Trophoblast cell (in vitro differentiated cells and primary cell): ENCODE measurements at places on chromosomes 5 and 9.
A peak's percentile ranks its signal among the peaks of the same experiment; 100 is the strongest.

DNA sequence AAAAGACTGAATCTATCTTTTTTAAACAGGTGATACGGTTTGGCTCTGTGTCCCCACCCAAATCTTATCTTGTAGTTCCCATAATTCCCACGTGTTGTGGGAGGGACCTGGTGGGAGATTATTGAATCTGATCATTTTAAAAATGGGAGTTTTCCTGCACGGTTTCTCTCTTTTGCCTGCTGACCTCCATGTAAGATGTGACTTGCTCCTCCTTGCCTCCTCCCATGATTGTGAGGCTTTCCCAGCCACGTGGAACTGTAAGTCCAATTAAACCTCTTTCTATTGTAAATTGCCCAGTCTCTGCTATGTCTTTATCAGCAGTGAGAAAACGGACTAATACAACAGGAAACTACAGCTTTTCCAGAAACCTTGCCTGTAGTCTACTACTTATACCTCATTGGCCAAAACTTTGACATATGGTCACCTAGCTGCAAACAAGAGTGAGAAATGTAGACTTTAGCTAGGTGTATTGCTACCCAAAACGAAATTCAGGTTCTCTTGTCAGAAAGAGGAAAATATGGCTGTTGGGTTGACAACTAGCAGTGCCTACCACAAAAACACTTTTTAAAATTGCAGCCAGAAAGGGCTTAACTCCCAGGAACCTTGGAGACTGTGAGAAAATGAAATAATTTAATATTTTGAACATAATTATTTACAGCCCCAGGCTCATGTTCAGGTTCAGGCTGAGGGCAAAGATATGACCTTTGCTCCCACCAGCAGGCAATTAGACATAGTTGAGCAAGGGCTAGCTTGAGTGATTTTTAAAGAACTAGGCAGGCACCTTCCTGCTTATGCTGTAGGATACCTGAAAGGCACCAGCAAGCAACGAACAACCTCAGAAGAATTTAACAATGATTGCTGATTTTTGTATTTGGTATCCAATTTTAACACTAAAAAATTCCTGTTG is 7.4 kb upstream of the AGGF1 start:
- DNase-seq = no peak

- DNase-seq = no peak
Observed at GRCh38 chr5:169706758-169707450, 69.8 kb downstream of the DOCK2 start.

DNA sequence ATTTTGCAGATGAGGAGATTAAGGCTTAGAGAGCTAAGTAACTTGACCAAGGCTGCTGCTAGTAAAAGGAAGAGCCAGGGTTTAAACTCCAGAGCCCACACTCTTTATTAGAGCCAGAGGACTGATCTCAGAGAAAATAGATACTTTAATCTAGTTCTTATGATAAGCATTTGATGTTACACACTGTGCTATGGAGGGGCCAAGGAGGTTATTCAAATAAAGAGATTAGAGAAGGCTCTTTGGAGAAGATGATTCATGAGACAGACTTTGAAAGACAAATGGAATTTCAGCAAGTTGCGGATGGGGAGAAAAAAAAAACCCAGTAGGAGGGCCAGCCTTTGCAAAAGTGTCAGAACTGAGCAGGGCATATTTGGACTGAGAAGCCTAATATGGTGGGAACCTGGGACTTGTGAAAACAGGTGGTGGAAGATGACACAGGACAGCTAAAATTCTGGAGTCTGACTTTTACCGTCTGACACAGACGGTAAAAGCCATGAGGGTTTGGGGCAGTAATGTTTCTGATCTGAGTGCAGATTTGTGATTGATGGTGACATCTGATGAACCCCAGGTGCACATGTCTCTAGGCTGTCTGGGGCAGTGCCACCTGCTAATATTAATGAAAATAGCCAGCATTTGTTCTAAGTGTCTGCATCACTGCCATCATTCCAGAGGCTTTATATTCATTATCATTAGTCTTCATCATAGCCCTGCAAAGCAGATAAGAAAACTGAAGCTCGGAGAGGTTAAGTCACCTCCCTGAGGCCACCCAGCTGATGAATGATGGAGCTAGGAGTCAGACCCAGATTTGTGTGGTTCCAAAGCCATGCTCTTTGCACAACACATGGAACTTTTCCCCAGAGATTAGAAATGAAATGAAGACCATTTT is 65.3 kb upstream of the CXCL14 start:
- DNase-seq = peak; percentile 81

DNA sequence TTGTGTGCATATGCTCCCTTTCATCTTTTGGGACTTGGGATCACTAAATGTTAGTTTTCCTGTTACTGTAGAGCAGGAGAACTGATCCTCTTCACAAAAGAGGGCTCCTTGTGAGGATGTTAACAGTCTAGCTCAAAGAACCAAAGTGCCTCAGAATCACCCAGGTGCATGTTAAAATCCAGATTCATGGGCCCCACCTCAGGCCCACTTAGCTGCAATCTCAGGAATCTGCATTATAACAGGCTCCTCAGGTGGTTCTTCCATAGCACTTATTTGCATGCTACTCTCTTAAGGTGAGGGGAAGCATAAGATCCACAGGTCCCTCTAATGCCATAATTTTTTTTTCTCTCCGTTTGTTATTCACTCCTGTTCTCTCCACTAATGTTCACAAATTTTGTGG is 14.8 kb upstream of the MEF2C start:
- DNase-seq = no peak

- peak; percentile 74 for DNase-seq
Observed at GRCh38 chr5:10595672-10596309, 31.9 kb downstream of the ANKRD33B start.

DNA sequence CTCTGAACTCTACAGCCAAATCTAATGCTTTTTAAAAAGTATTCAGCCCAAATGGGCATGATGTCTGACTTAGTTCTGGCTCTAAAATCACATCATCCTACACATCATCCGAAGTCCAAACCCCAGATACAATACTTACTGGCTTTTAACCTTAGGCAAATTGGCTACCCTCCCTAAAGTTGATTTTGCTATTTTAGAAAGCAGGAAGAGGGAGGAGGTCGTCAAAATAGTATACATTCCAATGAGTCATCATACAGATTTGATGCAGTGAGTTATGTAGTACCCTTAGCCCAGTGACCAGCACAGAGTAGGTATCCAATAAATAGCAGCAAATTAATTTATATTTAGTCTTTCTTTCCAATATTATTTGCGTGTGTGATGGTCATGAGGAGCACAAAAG is 582.0 kb upstream of the TUSC1 start:
- DNase-seq = peak; percentile 6

DNA sequence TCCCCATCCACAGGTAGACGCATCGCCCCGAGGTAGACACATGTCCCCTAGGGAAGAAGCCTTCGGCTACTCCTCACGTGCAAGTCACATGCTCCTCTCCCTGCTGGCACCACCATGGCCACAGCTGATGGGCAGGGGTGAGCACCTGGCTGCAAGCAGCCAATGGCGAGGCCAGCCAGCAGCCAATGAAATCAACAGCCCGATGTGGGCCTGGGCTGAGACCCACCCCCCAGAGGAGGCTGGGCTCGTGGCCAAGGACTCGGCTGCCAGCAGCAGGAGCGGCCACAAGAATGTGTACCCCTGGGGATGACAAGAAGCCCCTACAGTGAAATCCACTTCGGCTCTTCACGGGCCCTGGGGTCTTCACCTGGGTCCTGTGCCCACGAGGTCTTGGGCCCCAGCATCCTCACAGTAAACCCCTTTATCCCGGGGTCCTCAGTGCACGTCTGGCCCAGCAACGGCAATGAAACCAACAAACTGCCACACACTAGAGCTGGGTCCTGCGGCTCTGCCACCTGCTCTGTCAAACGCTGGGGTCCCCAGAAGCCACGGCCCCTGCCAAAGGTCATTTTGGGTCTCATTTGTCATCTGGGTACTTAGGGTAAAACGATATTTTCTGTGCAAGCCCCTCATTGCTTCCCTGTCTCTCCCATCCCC is 22.1 kb upstream of the PTGES start:
- DNase-seq = no peak

DNA sequence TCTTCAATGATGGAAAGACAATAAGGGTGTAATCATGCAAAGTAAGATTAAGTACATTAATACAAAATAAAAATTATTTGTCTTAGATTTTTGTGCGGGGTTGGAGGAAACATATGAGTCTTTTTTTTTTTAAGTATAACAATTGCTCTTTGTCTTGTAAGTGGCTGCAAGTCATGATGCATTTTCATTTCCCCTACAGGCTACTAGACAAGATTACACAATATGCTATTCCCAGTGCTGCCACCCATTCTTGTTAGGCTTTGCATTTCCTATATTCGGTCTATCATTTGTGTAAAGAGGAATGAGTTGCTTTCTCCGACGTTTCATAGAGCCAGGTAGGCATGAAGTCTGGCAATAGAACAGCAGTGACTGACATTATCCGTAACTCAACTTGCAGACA is 294.2 kb upstream of the CYLC2 start:
- no peak for DNase-seq

GRCh38 chr5:51810592-51810991 is 427.3 kb downstream of the ISL1 start:
- no peak for DNase-seq

DNA sequence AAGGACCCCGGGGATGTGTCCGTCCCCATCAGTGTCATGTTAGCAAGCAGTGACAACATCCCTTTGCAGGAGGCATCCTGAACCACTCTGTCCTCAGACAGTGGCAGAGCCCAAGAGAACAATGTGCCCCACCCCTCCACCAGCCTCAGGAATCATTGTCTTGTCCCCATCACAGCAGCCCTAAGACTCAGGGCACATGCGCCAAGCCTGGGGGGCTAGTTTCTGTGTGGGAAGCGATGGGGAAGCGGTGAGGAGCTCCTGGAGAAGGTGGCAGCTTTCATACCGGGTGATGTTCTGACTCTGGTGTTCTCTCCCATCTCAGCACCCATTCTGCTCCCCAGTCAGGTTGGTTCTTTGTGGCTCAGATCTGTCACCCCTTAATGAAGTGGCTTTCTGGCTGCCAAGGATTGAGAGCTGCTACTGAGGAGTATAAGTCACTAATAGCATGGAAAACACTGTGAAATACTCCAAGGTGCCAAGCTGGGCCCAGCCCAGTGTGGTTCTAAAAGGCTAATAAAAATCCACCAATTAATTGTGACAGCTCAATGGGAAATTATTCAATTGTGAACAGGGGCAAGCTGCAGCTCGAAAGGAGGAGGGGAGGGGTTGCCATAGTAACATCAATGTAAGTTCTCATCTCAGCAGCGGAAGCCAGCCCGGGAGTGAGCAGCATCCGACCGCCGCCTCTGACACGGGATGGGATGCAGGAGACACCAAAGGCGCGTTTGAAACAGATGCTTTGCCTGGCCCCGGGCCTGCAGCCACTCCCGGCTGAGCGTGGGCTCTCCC is 4.7 kb downstream of the QRFP start:
- no peak for DNase-seq
